ENCODE measurements at places on chromosomes 16 and 17. TPM values are rescaled to one million over a fixed set of nuclear protein-coding genes. Genes with fewer than 3 reads are reported as not detected.

DNA sequence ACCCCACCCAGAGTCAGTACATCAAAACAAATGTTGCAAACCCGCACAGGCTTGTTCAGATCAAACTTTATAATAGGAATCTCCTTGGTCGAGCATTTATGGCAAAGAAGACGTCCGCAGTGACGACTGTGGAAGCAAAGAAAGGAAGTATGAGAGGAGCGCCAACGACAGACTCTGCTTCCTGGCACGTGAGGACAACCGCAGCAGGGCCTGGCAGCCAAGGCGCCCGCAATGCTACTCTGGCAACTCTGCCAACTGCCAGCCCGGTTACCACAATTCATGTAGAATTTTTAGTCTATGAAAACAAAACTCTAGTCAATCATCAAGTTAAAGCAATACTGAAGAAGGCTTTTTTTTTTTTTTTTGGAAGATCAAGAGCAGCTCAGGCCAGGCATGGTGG, 24.8 kb downstream of the CYB5D2 start:
- no peak for DNase-seq

DNA sequence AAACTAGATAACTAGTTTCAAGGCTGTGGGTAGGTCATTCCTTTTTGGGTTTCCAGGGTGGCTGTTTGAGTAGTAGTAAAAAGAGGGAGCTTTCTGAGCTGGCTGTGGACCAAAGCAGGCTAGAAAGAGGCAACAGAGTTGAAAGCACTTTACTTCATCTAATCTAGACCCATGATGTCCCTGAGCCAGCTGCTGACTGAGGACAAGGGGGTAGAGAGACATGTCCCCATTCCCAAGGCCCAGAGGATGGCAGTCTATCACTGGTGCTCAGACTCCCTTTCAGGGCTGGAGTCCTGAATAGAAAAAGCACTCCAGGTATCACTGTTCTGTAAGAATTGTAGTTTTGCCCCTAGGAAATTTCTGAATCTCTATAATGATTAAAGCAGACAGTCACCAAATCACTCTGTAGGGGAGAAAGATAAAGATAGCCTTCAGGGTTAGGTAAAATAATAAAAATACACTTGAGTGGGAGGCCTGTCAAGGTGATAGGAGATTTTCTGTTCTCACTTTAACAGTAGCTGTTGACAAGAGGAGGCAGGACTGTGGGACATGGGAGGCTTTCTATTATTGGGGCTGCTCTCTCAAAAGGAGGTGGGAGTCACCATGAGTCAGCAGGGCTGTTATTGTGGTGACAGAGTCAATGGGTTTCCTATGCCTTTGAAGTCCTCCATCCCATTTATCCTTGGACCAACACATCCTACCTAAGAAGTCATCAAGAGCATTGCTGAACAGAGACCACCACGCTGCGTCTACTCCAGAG, 190.2 kb upstream of the MPHOSPH6 start:
- DNase-seq, result no peak

GRCh38 chr17:30920282-30920681, 1.5 kb upstream of the ADAP2 start:
- no peak for DNase-seq

DNA sequence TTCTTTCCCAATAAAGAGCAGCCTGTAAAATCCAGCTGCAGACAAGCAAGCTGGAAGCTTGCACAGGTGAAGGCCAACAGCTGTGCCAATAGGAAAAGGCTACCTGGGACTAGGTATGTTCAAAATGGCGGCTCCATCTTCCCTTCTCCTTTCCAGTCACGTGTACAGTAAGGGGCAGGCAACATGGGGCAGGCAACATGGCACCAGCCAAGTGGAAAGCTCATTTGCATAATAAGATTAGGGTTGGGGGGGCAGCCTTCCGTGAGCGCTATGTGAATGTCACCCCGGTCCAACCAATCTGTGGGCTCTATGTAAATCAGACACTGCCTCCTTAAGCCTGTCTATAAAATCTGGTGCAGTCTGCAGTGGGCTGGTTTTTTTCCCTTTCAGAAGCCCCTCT, 31.3 kb downstream of the TVP23A start:
- DNase-seq, result no peak

GRCh38 chr16:26204138-26204537, 512.4 kb downstream of the HS3ST4 start:
- no peak for DNase-seq

Gene INCA1
- 2.0 TPM for total RNA-seq

All from spinal cord (tissue), 10 donors.